ENCODE measurements at places on chromosomes 6 and 20. TPM values are rescaled to one million over a fixed set of nuclear protein-coding genes. Genes with fewer than 3 reads are reported as not detected.

The CRISP1 gene
- not detected for total RNA-seq

The CST4 gene
- total RNA-seq, result not detected

The POU5F1 gene
- not detected for total RNA-seq

The PLCG1 gene
- total RNA-seq, result 59.1 TPM

The PFDN4 gene
- 83.9 TPM for total RNA-seq

GRCh38 chr6:132130626-132131298 is 179.6 kb upstream of the CCN2 start:
- H3K4me3 ChIP-seq, result no peak overlapping the region
- peak; percentile 68 for DNase-seq
- no peaks in the 10 kb centered on the region for H3K27me3 ChIP-seq
- peak overlapping the region; percentile 96 for H3K27ac ChIP-seq
- H3K36me3 ChIP-seq, result no peaks in the 10 kb centered on the region

- H3K27ac ChIP-seq, result no peak overlapping the region
- peak; percentile 74 for DNase-seq
- no peak overlapping the region for H3K4me3 ChIP-seq
- no peaks in the 10 kb centered on the region for H3K36me3 ChIP-seq
Measured at GRCh38 chr6:116210750-116211425, 43.0 kb downstream of the TSPYL4 start.

The MRPS18A gene
- 47.0 TPM for total RNA-seq

The KCNK5 gene
- total RNA-seq, result not detected

DNA sequence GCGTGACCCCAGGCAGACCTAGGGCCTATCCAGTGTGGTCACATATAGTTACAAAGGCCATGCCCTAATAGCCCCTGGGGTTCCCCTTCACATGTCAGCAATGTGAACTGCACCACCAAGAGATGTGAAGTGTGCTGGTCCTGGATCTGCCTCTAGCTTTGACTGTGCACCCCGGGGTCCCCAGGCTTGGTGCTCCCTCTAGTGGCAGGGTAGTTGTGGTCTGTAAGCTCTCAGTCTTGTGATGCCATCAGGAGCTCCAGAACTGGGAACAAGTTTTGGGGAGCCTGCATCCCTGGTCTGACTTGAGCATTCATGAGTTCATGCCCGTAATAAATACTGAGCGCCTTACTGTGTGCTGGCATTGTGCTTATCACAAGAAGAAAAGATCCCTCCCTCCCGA is 143.4 kb downstream of the DHX35 start:
- no peak overlapping the region for H3K4me3 ChIP-seq
- no peaks in the 10 kb centered on the region for H3K4me1 ChIP-seq
- peaks cover 5% of the 10 kb centered on the region for H3K27me3 ChIP-seq
- H3K36me3 ChIP-seq, result no peaks in the 10 kb centered on the region

DNA sequence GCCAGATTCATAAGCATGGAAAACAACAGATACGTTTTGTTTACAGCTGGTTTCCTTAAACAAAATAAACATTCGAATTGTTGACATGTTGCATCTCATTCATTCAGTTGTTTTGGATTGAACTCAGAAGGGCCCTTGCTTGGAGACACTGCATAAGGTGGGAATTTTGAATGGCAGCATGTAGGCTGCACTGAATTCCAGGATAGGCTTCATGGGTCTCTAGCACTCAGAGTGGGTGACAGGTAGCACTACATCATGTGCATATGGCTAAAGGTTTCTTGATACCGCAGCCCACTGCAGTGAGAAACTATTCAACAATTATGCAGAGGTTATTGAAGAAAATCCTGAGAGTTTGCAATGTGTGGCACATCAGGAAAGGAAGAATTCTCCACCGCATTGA is 1.6 kb downstream of the BEND6 start:
- H3K27me3 ChIP-seq, result no peaks in the 10 kb centered on the region
- no peak overlapping the region for H3K4me3 ChIP-seq
- no peak overlapping the region for H3K27ac ChIP-seq
- H3K36me3 ChIP-seq, result no peaks in the 10 kb centered on the region
- peaks cover 10% of the 10 kb centered on the region for H3K4me1 ChIP-seq

DNA sequence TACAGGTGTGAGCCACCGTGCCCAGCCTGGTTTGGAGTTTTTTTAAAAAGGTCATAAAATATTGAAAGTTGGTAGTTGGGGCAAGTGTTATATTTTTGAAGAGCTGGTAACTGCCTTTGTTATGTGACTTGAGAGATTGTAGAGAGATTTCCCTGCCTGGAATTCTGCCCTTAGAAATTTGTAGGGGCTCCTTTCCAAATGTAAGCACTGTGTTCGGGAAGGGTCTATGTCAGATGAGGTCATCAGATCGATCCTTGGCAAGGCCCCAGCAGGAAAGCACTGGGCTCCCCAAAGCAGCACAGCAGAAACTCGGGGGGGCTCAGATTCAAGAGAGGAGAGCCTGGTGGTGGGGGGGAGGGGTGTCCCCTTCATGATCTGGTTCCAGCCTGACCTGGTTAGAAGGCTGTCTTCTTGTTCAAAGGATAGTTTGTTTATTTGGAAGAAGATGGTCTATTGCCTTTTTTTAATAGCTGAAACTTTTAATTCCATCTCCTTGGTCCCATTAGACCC is 220.2 kb downstream of the UST start:
- no peak overlapping the region for H3K27ac ChIP-seq
- no peaks in the 10 kb centered on the region for H3K27me3 ChIP-seq
- peaks cover 2% of the 10 kb centered on the region for H3K36me3 ChIP-seq
- peaks cover 29% of the 10 kb centered on the region for H3K4me1 ChIP-seq
- no peak overlapping the region for H3K4me3 ChIP-seq
- DNase-seq, result no peak

DNA sequence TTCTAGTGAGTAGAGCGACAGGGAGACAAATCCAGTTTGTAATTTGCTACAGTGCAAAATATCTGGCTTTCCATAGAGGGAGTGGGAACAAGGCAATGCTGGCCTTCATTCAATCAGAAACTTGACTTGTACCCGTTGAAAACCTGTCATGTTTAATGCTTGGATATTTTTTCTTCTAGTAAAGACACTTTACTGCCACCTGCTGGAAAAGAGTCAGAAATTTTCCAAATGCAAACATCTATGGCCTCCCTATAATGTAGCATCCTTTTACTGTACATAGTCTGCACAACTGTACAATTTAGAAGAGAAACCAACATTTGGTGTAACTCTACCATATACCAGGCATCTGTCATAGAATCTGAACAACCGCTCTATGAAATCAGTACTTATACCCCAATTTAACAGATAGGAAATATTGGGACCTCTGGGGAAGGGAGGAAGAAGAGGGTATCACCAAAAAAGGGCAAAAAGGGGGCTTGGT is 16.7 kb upstream of the TBC1D20 start:
- peaks cover 26% of the 10 kb centered on the region for H3K36me3 ChIP-seq
- no peaks in the 10 kb centered on the region for H3K27me3 ChIP-seq
- H3K27ac ChIP-seq, result no peak overlapping the region
- H3K4me3 ChIP-seq, result no peak overlapping the region

All from IMR-90 (cell line).